GM13977 (cell line): ENCODE measurements at places on chromosomes 3 and 15.

DNA sequence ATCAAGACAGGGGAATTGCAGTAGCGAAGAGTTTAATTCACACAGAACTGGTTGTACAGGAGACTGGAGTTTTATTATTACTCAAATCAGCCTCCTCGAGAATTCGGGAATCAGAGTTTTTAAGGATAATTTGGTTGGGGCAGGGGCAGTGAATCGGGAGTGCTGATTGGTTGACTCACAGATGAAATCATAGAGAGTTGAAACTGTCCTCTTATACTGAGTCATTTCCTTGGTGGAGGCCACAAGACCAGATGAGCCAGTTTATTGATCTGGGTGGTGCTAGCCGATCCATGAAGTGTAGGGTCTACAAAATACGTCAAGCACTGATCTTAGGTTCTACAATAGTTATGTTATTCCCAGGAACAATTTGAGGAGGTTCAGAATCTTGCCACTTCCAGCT lies 5.3 kb upstream of the ZNF770 start:
- peak; percentile 31 for DNase-seq

DNA sequence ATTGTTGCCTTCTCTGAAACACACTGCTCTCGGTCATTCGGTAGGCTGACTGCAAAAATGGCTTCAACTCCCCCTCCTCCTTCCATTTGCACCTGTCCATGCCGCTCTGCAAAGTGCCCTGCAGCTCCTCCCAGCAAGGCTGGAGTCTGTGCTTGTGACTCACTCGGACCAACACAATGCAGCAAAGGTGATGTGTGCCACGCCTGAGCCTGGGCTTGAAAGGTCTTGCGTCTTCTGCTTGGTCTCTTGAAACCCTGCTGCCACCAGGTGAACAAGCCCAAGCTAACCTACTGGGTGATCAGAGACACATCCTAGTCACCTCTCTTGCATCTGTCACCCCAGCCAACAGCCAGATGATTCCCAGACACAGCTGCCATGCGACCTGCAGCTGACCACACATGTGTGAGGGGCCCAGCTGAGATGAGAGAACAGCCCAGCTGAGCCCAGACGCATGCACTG lies 71.1 kb downstream of the MGLL start:
- DNase-seq = no peak

DNA sequence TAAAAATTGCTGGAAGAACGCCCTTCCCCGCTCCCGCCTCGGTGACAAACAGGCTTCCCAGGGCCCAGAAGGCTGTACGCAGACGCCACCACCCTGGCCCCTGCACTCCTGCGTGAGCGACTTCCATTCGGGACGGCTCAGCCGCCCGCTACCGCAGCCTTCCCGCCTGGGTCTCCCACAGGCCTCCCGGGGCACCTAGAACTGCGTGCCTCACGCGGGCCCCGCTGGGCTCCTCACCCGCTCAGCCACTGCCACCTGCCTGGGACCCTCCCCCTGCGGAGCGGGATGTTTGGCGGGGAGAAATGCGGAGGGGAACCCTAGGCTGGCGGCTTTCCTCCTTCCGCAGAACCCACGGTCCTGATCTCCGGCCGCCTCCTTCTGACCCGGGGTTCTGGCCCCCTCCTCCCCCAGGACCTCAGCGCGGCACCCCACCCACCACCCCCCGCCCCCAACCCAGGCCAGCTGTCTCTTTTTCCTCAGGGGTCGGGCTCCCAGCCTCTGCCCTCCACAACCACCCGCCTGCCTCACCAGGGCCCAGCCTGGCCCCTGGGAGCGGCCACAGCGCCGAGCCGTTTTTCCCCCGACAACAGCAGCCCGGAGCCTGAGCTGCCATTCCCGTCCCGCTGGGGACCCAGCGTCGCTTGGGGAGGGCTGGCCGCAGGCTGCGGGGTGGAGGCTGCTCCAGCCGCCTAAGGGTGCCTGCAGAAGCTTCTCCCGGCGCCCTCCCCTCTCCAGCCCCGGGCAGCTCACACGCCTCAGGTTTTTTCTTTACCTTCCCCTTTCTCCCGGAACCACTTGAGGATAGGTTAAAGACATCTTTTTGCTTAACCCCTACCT lies 27.6 kb upstream of the RAB7A start:
- peak; percentile 55 for DNase-seq

- DNase-seq = no peak
Observed at GRCh38 chr15:83695246-83695645, 41.3 kb downstream of the ADAMTSL3 start.

DNA sequence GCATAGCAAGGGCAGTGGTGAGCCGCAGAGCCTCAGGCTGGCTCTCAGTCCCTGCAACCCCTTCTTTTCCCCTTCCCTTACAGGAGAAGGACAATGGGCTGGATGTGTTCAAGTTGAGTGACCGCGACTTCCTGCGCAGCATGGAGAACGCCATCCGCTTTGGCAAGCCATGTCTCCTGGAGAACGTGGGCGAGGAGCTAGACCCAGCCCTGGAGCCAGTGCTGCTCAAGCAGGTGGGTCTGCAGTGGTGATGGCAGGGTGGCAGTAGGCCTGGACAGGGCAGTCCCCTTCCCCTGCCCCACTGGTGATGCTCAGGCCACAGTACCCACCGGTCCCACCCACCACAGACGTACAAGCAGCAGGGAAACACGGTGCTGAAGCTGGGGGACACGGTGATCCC lies 53.8 kb downstream of the SEMA3G start:
- DNase-seq = no peak

GRCh38 chr3:48845170-48845569 lies 2.5 kb downstream of the PRKAR2A start:
- DNase-seq = no peak
